ENCODE measurements at places on chromosomes 6 and 20.

DNA sequence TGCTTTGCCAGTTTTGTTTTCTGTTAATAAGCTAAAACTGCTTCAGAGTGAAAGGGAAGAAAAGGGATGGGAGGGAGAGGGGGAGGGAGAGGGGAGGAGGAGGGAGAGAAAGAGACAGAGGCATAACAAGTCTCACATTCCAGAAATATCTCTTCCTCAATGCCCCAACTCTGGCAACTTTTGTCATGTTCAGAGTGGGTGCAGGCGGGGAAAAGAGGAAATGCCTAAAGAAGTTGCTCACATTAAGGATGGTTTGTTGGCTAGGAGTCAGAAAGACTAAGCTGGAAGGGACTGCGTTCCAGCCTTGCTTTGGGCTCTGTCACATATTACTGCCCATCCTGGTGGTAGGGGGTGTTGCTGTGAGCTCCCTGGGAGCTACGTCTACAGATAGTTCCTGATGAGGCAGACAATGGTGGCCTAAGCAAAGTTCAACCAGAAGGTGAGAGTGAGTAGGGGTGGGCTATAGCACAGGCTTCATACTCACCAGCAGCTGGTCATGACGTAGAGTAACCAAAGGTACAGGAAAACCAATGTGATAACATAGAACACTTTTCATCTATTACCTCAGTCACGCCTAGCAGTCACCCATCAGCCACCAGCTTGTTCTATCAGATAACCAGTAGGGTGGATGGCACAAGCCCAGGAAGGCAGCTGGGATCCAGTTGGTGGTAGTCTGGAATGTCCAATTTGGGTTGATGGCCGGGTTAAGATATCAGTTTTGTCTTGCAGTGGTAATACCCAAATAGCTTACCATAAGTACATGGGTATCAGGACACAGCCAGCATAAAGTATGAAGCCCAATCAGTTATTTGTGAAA is 2.1 kb downstream of the TSPYL4 start:
- DNase-seq, result no peak

DNA sequence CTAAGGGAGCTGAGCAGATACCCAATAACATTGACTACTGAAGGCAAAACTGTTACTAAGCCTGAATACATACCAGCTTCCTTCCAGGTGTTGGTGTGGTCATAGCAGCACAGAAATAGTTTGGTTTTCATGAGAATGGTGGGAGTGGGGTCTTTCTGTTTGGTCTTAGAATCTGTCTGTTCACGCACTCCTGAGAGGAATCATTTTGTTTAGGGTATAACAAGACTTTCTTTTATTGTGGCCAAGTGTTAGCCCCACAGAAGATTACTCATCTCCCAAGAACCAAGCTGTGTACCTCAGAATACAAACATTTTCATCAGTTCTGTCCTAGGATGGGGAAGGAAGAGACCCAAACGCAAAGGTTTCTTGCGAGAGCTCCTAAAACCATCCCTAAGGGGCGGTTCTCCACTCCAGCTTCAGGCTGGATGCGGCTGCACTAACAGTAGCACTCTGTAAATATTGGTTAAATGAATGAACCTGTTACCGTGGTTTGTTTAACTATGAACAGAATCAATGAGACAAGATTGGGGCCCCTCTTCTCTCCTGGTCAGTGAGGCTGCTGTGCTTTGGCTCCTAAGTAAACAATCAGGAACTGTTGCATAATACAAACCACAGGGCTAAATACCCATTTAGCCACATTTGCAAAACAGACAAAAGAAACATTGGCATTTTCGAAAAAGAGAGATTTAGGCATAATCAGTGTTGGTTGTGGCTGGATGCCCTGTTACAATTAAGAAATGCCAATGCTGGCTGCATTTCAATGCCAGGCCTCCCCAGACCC is 44.9 kb downstream of the SNAP25 start:
- DNase-seq, result no peak

DNA sequence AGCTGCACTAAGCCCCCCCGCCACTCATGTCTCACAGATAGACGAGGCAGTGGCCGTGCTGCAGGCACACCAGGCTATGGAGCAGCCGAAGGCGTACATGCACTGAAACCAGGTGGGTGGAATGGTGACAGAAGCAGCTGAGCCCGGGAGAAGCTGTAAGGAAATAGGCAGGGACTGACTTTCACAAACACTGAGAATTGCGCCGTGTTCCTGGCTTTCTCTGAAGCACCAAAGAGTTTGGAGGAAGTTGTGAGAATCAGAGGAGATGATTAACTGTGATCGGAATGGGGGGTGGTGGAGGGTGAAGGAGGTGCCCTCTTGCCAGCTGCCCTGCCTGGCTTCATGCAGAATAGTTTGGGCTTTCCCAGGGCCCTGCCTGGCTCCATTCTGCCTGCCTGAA is 21.6 kb downstream of the TOMM34 start:
- DNase-seq, result no peak

GRCh38 chr6:162313922-162314660 is 413.5 kb downstream of the PRKN start:
- DNase-seq, result no peak

DNA sequence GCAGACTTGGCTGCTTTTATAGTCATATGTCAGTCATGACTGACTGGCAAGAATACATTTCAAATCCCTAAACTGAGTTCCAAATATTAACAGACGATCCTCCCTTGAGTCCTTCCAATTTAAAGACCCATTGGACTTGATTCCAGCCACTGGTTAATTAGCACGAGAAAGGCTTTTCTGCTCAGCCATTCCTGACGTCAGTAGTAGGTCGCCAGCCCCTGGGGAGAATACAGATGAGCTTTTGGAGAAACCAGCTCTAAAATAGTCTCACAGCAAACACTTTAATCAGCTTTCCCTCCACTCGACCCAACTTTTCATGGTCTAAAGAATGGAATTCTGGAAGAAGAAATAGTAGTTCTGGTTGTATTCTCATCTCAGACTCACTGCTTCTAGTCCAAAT is 91.6 kb downstream of the SLC22A3 start:
- no peak for DNase-seq

GRCh38 chr20:12963416-12963815 is 45.4 kb upstream of the SPTLC3 start:
- DNase-seq, result no peak

GRCh38 chr6:44088827-44089590 is 38.2 kb downstream of the MRPL14 start:
- DNase-seq, result no peak

DNA sequence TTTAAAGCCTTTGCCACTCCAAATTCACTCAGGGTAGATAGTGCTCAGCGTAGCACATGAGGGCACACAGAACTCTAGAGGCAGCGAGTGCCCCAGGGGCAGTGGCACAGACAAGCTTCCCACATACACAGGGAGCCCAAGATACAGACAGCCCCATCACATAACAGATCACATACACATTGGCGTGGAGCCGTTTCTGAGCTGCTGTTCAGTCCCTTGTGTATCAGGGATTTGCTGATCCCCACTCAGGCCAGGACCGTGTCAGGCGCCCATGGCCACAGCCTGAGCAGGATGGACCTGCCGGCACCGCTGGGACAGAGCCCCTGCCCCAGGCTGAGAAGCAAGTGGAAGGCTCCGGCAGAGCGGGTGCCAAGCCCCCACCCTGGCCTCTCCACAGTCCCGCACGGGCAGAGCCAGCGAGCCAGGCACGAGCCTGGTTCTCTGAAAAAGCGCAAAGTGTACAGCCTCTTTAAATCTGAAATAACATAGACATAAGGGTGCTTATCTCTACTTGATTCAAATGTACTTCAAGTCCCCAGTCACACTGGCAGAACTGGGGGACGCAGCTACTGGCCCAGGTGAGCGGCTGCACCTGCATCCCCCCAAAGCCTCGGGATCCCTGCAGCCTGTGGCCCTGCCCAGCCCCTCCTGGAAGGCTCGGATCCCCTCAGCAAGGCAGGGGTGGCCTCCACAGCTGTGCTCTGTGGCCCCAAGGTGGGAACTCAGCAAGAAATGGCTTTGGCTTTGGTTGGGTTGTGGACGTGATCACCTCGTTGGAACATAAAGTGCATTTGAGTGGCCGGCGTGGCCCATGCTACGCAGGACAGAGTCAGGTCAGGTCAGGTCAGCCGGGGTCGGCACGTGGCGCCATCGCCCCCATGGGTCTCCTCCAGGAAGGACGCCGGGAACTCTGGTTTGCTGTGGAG is 231.3 kb downstream of the ERMARD start:
- DNase-seq, result no peak

- no peak for DNase-seq
These were observed 43.4 kb upstream of the CDYL start for GRCh38 chr6:4732691-4733315.

DNA sequence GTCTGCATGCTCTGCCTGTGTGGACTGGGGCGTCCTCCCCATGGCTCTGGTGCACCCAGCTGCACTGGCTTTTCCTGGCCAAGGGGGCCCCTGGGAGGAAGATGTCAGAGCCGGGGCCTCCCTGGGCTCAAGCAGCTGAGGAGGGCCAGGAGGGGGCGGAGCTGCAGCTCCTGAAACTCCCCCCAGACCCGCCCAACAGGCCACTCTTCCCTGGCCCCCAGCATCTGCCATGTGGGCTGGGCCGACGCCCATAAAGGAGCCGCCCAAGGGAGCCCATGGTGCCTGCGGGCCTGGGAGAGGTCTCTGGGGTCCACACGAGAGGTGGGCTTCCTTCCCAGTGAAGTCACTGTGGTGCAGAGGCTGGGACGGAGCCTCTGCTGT is 4.0 kb downstream of the RBBP8NL start:
- no peak for DNase-seq

DNA sequence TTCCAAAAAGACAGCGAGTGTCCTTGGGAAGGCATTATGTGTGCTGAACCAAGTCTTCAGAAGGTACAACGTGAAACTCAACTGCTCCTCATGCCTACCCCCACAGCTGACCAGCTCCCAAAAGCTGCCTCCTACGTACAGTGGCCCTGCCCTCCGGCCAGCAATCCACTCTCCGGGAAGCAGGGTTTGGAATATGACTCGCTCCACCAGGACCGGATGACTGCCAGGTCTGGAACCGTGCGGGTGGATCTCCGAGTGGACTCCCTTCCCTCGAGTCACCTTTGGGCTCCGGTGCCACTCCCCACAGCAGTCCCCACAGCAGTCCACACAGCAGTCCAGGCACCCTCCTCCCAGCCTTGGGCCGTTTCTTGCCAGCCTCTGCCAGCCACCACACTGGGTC is 4.3 kb downstream of the ZBTB46 start:
- DNase-seq, result no peak

DNA sequence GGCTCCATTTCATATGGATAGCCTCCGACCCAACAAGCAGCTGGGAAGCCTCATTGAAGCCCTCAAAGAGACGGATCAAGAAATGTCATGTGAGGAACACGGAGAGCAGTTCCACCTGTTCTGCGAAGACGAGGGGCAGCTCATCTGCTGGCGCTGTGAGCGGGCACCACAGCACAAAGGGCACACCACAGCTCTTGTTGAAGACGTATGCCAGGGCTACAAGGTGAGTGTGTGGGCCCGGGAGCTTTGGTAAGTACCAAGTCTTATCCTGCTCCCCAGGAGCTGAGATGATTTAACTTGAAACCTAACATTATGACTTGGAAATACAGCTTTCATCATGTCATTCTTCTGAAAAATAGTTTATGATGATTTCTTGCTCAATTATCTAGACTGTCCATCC is 4.1 kb downstream of the TRIM38 start:
- DNase-seq, result no peak

DNA sequence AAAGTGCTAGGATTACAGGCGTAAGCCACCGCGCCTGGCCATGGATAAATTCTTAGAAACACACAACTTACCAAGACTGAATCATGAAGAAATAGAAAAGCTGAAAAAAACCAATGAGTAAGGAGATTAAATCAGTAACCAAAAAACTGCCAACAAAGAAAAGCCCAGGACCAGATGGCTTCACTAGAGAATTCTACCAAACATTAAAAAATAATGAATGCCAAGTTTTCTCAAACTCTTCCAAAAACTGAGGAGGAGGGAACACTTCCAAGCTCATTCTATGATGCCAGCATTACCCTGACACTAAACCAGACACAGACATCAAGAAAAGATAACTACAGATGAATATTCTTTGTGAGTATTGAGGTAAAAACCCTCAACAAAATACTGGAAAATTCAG is 44.3 kb downstream of the USP49 start:
- no peak for DNase-seq

DNA sequence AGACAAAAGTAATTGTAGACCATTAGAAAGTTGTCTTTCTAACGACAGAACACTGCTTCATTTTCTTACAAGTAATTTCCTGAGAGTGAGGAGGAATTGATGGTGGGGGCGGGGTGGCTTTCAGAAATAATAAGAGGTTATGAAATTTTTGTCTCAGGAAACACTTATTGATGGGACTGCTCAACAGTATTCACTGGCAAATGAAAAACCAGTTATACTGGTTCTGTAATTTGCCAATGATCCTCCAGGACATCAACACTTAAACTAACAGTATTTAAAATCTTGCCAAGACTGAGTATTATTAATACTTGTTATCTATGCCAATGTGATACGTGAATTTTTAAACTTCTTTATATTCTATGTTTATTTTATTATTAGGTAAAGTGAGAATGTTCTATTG is 41.8 kb upstream of the FUT9 start:
- no peak for DNase-seq

- no peak for DNase-seq
These were observed 109.4 kb downstream of the TBXT start for GRCh38 chr6:166058064-166058739.

DNA sequence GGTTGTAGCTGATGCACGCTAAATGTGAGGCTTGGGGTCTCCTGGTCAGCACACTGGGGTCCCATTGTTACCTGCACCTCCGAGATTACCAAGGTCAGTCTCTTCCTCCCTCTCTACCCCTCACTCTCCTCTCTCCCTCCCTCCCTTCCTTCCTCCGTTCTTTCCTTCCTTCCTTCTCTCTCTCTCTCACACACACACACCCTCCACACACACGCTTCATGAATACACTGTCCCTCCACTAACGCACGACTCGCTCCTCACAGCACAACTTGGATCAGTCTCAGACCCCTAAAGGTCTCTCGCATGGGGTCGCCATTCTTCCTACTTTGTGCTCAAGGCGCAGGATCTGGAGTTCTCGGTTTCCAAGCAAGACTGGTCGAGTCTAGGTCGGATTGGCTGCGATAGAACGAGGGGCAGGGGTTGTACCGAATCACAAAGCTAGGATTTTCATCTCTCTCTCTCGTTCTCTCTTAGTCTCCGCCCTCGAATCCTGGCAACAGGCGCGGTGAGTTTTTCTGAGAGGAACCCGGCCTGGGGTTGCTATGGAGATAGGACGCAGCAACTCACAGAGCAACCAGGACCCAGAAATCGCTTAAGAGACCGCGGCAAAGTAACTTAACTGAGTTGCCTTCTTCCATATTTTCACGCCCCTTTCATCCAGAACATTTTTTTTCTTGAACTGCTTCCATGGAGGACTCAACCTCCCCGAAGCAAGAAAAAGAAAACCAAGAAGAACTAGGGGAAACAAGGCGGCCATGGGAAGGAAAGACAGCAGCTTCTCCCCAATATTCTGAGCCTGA is at the start of gene RSPH4A:
Gene RSPH4A, plus strand, starts transcription at position 543 of the 800 bp plus-strand sequence. Its CDS starts 145 bp downstream, at position 688.
- peak; percentile 14 for DNase-seq

GRCh38 chr6:13846841-13847240 is 32.5 kb upstream of the MCUR1 start:
- no peak for DNase-seq

DNA sequence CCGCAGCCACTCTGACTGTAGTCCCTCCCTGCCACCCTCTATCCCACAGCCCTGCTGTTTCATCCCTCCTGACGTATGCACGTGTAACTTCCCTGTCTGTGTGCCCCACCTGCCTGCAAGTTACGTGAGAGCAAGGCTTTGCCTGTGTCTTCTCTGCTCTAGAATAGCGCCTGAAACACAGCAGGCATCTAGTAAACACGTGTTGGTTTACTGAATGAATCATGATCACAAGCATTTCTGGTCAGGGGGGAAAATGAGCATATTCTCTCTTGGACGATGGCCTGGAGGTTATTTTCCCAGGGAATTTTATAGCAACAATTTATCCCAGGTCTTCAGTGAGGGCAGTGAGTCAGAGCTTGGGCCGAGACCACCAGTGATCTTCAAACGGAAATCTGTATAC is 38.3 kb downstream of the PSMG4 start:
- DNase-seq, result no peak

Measured in activated T-cell treated with anti-CD3 and anti-CD28 coated beads for 1 hour (primary cell).